ENCODE measurements at places on chromosomes 3 and 15.

GRCh38 chr3:41202834-41203345 is 3.6 kb downstream of the CTNNB1 start:
- DNase-seq, result no peak

GRCh38 chr3:138135833-138136194 is 3.6 kb upstream of the A4GNT start:
- DNase-seq, result no peak

DNA sequence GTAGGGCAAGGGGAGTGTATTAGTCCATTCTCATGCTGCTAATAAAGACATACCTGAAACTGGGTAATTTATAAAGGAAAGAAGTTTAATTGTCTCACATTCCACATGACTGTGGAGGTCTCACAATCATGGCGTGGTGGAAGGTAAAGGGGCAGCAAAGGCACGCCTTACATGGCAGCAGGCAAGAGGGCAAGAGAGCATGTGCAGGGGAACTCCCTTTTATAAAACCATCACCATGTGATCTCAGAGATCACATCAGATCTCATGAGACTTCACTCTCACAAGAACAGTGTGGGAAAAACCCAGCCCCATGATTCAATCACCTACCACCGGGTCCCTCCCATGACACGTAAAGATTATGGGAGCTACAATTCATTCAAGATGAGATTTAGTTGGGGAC is 41.4 kb downstream of the SUMF1 start:
- DNase-seq, result no peak

DNA sequence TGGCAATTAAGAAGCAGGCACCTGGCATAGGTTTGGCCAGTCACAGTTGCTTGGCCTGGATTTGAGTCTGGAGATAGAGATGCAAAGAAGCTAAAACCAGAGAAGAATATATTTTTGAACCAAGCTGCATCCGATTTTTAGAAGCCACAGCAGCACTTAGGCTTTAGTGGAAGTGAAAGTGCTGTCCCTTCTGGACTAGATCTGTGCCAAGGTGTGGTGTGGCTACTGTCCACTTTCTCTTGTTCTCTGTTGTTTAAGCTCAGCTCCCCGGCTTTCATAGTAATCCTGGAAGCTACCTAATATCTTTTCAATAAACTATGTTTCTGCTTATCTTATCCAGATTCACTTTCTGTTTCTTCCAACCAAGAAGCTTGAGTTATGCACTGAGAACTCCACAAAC is 183.4 kb upstream of the THRB start:
- DNase-seq, result no peak

- no peak for DNase-seq
Observed at GRCh38 chr3:178055939-178056338, 480.3 kb upstream of the KCNMB2 start.

DNA sequence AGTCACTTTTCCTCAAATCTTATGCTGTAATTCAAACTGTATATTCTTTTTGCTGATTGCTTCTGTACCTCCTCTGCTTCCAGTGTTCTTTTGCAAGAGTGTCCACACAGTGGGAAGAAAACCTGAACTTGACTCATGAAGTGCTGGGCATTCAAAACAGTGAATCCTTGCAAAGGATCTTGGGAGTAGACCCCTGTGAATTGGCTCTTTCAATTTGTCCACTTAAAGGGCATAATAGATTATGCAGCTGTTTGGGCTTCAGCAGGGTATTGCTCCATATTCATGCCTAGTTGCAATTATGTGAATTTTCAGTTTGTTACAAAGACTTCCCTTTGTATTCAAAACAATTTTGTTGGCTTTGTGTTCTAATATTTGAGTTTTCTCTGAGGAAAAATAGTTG is 11.4 kb downstream of the ZFAND6 start:
- no peak for DNase-seq

GRCh38 chr3:33658621-33658990 is 59.4 kb downstream of the CLASP2 start:
- DNase-seq, result no peak

DNA sequence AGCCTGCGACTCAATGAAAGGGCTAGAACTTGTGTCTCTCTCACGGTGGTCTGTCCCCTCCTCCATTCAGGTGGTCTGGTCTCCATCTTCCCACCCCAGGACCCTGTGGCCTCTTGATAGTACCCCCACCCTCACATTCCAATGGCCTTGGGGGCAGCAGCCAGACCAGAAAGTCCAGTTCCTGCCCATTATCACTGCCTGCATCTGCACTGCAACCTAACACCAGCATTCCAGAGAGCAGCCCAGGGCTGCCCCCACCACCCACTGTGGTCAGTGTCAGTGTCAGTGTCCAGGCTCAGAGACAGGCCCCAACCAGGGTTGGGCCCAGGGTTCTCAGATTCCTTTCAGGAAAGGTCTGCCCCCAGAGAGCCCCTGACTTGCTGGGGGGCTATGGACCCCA is 12.6 kb downstream of the IGDCC3 start:
- DNase-seq, result no peak

DNA sequence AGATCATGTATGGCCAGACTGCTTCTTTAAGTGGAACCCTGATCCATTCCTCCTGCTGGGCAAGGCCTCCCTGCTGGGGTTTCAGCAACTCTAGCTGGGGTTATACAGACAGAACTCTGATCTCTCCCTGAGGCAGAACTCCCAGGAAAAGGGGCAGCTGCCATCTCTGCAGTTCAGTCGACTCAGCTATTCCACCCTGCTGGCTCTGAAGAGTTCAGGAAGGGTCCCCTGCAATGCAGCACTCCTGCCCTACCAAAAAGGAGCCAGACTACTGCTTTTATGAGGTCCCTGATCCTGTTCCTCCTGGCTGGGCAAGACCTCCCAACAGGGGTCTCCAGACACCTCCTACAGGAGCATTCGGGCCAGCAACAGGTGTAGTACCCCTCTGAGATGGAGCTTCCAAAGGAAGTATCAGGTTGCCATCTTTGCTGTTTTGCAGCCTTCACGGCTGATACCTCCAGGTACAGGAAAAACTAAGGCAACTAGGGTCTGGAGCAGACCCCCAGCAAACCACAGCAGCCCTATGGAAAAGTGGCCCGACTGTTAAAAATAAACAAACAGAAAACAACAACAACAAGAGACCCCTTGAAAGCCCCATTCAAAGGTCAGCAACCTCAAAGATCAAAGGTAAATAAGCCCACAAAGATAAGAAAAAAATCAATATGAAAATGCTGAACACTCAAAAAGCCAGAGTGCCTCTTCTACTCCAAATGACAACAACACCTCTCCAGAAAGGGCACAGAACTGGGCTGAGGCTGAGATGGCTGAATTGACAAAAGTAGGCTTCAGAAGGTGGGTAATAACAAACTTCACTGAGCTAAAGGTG is 14.2 kb upstream of the CP start:
- no peak for DNase-seq

- DNase-seq, result no peak
Observed at GRCh38 chr3:142256712-142257333, 31.4 kb upstream of the GK5 start.

DNA sequence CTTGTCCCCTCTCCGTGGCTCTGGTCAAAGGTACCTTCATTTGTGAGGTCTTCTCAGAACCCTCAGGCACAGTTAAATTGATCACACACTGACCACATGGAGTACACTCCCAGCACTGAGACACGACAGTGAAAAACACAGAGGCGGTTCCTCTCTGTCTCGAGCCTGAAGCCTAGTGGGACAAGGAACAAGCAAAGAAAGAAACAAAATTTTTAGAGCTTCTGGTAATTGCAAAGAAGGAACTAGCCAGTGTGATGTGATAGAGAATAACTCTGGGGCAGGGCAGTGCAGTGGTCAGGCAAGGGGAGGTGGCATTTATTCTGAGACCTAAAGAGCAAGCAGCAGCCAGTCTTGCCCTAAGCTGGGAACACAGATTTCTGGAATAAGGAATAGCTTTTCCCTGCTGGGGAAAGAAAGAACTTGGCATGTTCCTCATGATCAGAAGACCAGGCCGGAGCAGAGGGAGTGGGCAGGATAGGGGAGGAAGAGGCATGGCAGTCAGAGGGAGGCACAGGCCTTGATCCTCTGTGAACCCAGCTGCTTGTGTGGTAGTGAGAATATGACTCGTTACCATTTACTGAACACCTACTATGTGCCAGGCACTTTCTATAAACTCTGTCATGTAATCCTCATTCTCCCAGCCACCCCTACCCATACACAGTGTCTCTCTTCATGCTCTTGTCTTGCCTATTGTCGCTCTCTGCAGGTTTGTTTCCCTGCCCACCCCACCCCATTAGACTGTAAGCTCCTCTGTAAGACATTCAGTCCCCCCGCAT is 262.3 kb upstream of the HES1 start:
- no peak for DNase-seq

DNA sequence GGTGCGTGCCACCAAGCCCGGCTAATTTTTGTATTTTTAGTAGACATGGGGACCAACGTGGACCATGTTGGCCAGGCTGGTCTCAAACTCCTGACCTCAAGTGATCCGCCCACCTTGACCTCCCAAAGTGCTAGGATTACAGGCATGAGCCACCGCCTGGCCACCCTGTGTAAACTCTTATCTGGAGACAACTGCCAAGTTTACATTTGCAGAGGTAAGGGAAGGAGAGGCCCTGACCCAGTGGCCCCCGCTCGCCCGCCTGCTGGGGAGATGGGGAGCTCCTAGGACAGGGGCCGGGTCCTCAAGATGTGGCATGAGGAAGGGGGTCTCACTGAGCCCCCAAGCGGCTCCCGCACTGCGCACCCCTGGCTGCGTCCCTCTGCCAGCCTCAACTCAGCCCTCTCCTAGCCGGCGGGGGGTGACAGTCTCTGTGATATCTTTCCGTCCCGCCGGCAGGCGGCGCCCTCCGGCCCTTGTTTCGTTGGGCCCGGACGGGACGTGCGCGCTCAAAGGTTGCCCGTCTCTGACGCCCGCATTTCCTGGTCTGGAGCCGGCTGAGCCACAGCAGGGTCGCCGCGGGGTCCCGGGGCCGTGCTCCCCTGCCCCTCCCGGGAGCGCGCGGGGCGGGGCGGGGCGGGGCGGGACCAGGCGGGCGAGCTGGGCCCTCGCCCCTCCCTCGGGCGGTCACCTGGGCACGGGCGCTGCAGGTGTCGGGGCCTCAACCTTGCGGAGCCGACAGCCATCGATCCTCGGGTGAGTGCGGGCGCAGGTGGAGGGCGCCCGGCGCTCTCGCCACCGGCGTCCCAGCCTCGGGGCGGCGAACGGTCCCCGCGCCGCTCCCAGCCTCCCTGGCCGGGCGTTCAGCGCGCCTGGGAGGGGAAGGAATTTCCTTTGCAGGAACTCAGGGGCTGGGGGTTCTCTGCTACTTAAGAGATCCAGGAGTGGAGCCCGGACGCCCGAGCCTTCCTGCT is at the start of gene GPR160:
GPR160 (plus strand) TSS at position 533 of the 971 bp plus-strand sequence. CDS start 45,978 bp downstream, outside the sequence.
- peak; percentile 57 for DNase-seq

DNA sequence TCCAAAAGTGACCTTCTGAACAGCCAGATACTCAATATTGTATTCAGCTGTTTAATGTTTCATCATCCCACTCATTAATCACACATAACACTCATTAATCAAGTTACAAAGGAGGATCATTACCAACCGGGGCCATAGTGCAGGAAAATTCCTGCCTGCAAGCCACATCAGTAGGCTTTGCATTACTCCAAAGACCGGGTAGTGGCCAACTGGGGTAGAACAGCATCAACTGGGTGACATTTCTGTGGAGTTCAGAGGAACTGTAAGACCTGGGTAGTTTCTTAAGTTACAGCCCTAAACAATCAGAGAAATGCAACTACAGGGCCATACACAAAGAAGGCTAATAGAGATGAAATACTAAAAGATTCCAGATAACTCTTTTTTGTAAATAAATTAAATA is 253.1 kb downstream of the WDR72 start:
- DNase-seq, result no peak

DNA sequence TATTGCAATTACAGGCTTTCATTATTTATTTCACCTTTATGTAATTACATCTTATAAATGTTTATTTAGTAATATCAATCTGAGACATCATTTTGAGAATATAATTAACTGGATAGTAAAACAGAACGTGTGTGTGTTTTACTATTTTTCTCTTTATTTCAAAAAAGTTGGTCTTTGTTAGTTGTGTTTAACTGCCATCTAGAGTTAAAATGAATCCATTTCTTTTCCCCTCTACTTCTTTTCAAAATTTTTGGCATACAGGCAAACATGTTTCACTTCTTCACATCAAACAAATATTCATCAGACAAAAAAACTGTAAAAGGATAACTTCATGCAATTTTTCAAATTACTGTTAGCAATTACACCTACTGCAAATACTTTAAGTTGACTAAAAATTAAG is 61.1 kb downstream of the FEZF2 start:
- DNase-seq, result no peak

- no peak for DNase-seq
Observed at GRCh38 chr3:3628676-3629328, 170.4 kb upstream of the LRRN1 start.

- no peak for DNase-seq
Observed at GRCh38 chr3:189688262-189688661, 57.1 kb downstream of the TP63 start.

GRCh38 chr3:52777959-52778805 is 783 bp downstream of the ITIH1 start:
- DNase-seq, result no peak

DNA sequence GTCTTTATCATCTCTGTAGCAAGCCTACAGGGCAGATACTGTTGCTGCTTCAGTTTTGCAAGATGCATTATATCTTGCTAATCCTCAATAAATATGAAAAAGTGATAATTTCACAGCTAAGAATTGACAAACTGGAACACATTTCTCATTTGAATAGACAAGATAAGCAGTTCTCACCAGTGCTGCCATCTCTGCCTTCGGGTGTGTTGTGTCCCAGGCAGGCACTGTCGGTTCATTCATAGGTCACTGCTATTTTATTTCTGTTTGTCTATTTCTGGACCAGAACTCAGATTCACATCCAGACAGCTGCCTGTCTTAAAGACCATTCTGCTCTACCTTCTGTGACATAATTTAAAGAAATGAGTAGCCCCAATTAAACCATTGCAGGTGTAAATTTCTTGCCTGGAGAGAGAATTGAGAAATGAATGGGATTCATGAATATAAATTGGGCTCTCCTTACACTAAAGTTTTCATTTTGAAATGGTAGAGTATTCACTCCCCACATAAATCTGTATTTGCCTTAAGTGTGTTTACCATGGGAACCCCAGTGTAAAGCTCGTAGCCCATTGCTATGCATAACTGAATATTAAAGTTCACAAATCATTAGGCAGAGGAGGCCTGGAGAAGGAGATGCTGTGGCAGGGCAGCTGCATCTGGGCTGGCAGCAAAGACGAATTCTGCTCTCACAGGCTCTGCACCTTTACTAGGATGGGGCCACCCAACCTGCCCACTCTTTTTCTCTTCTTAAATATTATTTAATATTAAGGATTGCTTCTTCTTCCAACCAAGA is 149.9 kb downstream of the ARPP21 start:
- DNase-seq, result no peak

- DNase-seq, result peak; percentile 4
Observed at GRCh38 chr15:59247364-59247763, 40.7 kb downstream of the LDHAL6B start.

GRCh38 chr3:146226881-146227280 is 24.0 kb downstream of the PLSCR4 start:
- DNase-seq, result no peak

Measured in stimulated activated CD8-positive, alpha-beta memory T cell treated with anti-CD3 and anti-CD28 coated beads, Interleukin-2, amount 100 ng/mL, for 1 hour (primary cell).